ENCODE measurements at places on chromosomes 11 and 22. TPM values are rescaled to one million over a fixed set of nuclear protein-coding genes. Genes with fewer than 3 reads are reported as not detected.

The USP28 gene
- 23.6 TPM for total RNA-seq

The VSIG10L2 gene
- total RNA-seq: not detected

- DNase-seq: no peak
These were observed 967 bp upstream of the LZTR1 start for GRCh38 chr22:20980938-20981722.

- DNase-seq: no peak
These were observed 1.4 kb downstream of the MOV10L1 start for GRCh38 chr22:50091092-50091768.

DNA sequence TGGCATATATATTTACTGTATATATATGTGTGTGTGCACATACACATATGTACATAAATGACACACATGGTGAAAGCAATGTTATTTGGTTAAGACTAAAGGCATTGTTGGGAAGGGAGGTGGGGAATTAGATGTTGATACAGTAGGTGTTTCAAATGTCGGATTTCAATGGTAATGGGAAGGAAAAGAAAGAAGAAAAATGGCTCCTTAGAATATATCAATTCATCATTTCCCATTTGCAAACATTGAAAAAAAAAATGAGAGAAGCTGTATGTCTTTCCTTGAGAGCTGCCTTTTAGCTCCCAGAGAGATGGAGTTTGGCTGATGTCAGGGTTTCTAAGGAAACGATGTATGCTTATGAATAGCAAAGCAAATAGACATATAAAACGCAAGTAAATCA is 33.4 kb upstream of the ATXN10 start:
- no peak for DNase-seq

- DNase-seq: no peak
These were observed 40.7 kb upstream of the COMT start for GRCh38 chr22:19900707-19901436.

DNA sequence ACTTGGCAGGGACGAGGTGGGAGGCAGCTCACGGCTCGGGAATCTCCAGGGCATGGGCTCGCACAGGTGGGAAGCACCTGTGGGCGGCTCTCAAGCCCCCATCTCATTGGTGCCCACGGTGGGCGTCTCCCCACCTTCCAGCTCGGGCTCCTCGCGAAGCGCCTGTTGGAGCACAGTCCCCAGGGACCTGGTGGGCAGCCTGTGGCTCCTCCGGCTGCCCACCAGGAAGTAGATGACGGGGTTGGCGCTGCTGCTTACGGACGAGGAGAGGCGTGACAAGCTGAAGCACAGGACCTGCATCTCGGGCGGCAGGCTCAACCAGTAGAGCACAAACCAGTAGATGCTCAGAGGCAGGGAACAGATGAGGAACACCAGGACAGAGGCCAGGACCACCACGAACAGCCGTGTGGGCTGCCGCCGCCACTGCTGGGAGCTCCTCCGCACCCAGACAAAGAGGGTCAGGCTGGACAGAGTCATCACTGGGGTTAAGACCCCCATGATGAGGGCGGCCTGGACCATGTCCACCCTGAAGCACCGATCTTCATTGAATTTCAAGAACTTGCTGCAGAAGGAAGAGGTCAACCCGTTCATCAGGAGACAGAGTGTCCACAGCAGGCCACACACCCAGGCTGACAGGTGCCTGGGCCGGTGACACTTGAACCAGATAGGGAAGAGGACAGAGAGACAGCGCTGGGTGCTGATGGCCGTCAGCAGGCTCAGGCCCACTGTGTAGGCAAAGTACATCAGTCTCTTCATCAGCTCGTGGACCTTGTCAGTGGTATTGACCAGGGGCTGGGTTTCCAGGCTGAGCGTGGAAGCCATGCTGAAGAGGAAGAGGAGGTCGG is 633 bp downstream of the MRGPRD start:
- DNase-seq: no peak

- DNase-seq: no peak
These were observed 8.7 kb downstream of the ME3 start for GRCh38 chr11:86663761-86664160.

- no peak for DNase-seq
These were observed 17.6 kb upstream of the APLNR start for GRCh38 chr11:57254631-57255030.

- DNase-seq: peak; percentile 57
These were observed 264.6 kb upstream of the PLET1 start for GRCh38 chr11:112525270-112525669.

GRCh38 chr22:19036523-19037273 is 85.5 kb downstream of the DGCR2 start:
- no peak for DNase-seq

GRCh38 chr22:45819305-45819704 is 147.7 kb downstream of the ATXN10 start:
- DNase-seq: no peak

GRCh38 chr11:5705688-5706087 is 16.1 kb downstream of the TRIM22 start:
- DNase-seq: no peak
